Activated naive CD8-positive, alpha-beta T cell treated with anti-CD3 and anti-CD28 coated beads for 36 hours (primary cell): ENCODE measurements at places on chromosomes 4 and X.

DNA sequence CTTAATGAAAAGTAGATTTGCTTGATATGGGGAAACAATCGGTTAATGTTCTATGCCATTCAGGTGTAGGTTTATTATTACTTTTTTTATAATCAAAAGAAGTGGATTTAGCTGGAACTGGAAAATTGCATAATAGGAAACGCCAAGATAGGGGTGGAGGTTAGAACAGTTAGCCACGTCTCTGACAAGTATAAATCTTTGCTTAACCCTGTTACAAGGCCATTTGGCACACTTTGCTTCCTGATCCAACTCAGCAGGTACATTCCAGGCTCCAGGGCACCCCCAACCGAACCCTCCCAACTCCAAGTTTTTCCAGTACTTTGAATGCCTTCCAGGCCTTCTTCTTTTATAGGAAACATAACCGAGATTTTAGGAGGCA is 50.6 kb upstream of the ACSL4 start:
- DNase-seq: no peak

GRCh38 chrX:110172215-110172614 is 145.7 kb downstream of the AMMECR1 start:
- no peak for DNase-seq

GRCh38 chr4:189002475-189002874 is 863.2 kb downstream of the TRIML1 start:
- DNase-seq: no peak

- no peak for DNase-seq
Measured at GRCh38 chrX:69179380-69179911, 14.2 kb upstream of the PJA1 start.

DNA sequence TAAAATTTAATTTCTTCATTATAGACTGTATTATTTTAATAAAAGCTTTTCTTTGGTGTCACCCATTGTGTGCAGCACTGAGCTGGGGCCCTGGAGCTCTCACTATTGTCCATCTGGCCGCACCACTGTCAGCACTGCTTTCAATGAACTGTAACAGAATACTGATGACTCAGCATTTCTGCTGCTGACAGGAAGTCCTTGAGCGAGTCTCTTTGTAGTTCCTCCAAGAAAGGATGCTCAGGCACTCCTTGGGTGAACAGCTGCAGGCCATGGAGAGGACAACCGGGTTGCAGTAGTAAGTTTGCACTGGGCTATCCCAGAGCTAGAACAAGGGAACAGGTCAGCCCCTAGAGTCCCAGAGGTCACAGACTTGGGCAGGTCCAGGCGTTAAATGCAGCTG is 81.6 kb downstream of the SORBS2 start:
- DNase-seq: no peak

DNA sequence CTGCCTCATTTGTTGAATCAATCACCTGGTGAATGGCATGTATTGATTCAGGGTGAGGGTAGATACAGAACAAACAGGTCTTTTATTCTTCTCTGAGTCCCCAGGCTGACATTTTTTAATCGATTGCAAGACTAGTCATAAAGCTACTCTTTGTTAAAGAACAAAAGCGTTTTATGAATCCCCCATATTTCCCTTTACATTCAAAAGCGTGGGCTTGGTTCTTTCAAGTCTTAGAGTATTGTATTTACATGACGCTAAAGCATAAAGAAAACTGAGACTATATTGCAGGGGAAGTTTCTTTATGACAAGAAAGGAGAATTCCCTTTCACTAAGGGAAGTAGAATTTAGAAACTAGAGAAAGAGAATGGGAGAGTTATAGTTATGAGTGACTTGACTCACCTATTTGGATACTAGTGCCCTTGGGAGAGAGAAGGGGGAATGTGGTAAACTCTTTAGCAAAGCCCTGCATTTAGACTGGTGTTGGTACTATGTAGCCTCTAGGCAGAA is 69.3 kb upstream of the PDE5A start:
- DNase-seq: no peak

DNA sequence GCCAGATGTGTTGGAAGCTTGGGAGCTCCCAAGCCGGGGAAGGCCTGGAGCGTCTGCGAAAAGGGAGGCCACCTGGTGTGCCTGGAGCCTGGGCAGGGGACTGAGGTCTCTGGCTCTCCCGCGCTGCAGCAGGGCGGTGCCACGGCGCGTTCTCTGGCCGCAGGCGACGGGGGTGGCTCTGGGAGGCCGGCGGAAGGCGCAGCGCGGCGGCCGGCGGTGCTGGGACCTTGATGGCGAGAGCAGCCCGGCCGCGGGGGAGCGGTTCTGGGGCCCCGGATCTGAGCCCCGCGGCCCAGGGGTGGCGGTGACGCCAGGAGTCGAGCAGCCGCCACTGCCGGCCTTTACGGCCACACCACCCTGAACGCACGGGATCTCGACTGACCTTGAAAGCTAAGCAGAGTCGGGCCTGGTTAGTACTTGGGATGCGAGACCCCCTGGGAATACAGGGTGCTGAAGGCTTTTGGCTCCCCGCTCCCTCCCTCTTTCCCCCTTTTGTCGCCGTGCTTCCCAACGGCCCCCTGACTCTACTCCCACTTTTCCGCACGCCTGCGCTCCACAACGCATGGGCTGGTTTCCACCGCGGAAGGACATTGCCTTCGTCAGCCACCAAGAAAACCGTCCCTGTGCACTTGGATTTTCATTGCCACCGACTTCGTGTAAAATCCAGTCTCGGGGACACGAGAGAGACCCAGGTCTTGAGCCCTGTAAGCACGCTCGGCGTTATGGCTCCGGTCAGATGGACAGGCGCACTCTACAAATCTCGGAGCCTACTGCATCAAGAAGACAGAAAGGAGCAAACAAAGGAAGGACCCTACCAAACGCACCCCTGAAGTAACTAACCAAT is 9.5 kb downstream of the FRG2 start:
- DNase-seq: no peak

DNA sequence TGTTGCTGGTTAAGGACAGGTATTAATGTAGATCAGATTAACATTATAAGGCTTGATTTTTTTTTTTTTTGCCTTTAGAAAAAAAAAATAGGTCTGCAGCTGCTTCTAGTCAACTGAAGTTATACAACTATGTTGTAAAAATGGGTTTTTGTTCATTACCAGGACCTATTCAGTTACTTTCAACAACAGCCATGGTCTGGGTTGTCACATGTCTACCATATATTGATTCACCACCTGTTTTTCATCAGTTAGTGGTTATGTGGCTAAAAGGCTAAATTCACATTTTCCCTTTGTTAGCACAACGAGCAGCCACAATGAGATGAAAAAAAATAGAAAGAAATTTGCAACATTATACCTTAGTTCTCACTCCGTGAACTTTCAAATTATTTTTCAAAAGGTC is 45.5 kb downstream of the GLRB start:
- DNase-seq: no peak

DNA sequence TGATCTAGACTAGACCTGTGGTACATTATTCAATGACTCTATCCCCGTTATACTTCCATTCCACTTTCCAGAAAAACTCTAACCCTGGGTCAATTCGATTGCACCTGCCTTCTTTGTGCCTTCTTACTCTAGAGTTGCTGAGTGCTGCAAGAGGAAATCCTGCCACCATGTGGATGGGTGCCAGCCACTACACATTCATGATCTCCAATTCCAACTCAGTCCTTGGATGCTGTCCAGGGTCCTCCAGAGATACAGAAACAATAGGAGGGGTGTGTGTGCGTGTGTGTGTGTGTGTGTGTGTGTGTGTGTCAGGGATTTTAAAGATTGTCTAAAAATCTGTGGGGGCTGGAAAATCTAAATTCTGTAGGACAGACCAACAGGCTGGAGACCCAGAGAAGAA is 42.9 kb upstream of the INTS6L start:
- peak; percentile 20 for DNase-seq

DNA sequence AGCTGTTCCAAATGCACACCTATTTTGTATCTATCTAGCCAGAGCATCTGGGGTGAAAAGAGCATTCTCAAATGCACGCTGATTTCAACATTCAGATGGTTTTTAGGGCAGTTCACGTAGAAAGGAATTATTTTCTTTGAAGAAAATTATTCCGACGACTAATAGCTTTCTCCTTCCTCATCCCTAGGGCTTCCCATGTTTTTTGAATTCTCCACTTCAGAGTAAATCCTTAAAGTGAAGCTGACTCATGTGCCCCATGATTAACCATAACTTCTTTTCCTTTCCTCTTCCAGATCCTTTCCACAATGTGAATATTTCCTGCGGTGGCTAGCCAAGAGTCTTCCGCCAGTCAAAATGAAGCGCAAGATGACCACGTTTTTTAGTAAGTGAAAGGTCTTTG is 86.7 kb upstream of the PDHA1 start:
- DNase-seq: no peak

DNA sequence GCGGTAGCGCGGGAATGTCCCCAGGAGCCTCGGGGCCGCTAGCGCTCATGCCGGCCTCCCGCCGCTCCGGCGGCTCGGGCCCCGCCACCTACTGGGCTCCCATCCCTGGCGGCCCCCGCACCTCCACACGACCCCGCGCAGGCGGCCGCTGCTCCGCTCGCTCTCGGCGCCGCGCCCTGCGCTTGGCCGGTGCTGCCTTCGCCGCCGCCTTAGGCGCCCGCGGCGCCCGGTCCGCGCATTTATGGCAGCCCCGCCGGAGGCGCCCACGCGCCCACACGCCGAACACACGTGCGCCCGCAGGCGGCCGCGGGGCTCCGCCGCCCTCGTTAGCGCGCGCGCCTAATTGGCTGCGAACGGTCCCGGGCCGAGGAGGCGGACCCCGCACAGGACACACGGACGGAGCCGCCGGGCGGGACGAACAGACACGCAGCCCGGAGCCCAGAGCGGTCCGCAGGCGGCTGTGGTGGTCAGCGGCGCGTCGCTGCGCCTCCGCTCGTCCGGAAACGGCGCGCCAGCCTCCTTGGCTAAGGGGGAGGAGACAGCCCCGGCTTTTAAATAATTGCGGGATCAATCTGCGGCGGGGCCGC is at the start of gene NKX1-1:
NKX1-1 (minus strand) TSS at position 49 of the 587 bp plus-strand sequence; CDS start at position 49, 0 bp downstream.
- no peak for DNase-seq

GRCh38 chr4:2785613-2786012 is 7.3 kb upstream of the SH3BP2 start:
- DNase-seq: no peak
